ENCODE measurements at places on chromosomes 12 and 14. TPM values are rescaled to one million over a fixed set of nuclear protein-coding genes. Genes with fewer than 3 reads are reported as not detected.

The REP15 gene
- 0.43 TPM for total RNA-seq

The CREBL2 gene
- total RNA-seq = 33.7 TPM

The PAPLN gene
- total RNA-seq = 1.8 TPM

The SLC24A4 gene
- total RNA-seq = not detected

The ARHGDIB gene
- 1.1 TPM for total RNA-seq

The KRT76 gene
- total RNA-seq = not detected

The GLIPR1L1 gene
- not detected for total RNA-seq

Measured in smooth muscle cell of bladder (primary cell).